Activated CD4-positive, alpha-beta T cell treated with anti-CD3 and anti-CD28 coated beads, Interleukin-2, amount 50 U/mL, for 1 hour (primary cell): ENCODE measurements at places on chromosomes 2 and 18.
A peak's percentile ranks its signal among the peaks of the same experiment; 100 is the strongest.

DNA sequence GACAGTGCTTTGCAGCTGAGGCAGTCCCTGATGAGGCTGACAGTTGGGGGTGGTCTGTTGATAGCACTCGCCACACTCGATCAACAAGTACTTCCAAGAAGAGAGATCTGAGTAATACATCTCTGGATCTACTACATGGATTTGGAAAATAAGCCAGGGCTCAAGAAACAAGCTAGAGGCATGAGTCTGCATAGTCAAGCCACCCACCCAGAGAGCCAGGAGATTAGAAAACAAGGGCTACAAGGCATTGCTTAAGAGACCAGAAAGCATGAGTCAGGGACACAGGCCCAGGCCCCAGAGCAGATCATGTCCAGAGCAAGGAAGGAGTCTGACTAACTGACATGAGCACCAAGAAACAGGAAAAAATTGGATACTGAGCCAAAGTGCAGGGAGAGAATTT is 196.9 kb upstream of the CWC22 start:
- DNase-seq, result no peak

DNA sequence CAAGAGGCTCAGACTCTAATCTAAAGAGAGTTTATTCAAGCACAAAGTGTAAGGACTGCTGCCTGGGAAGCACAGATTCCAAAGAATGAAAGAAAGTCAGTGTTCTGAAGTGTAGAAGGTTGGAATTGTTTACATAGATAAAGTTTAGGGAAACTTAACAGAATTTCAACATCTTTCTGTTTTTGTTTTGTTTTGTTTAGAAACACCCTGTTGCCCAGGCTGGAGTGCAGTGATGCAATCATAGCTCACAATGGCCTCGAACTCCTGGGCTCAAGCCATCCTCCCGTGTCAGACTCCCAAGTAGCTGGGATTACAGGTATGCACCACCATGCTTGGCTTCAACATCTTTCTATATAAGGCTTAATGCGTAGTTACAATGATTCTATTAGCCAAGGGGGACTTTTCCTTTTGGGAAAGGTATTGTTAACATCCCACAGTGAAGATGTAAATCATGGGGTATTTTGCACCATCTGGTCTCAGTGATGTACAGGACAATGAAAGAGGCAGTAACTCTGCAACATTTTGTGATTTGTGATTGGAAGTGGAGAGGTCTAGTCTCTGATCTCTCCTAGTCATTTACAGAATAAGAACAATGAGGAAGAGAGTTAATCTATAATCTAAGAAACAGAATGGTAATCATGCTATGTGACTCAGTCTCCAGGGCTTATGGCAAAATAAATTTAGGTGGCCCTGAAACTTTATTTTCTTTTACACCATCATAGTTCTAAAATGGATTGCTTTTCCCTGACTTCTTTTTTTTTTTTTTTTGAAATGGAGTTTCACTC is 45.6 kb upstream of the MSH6 start:
- DNase-seq, result no peak

DNA sequence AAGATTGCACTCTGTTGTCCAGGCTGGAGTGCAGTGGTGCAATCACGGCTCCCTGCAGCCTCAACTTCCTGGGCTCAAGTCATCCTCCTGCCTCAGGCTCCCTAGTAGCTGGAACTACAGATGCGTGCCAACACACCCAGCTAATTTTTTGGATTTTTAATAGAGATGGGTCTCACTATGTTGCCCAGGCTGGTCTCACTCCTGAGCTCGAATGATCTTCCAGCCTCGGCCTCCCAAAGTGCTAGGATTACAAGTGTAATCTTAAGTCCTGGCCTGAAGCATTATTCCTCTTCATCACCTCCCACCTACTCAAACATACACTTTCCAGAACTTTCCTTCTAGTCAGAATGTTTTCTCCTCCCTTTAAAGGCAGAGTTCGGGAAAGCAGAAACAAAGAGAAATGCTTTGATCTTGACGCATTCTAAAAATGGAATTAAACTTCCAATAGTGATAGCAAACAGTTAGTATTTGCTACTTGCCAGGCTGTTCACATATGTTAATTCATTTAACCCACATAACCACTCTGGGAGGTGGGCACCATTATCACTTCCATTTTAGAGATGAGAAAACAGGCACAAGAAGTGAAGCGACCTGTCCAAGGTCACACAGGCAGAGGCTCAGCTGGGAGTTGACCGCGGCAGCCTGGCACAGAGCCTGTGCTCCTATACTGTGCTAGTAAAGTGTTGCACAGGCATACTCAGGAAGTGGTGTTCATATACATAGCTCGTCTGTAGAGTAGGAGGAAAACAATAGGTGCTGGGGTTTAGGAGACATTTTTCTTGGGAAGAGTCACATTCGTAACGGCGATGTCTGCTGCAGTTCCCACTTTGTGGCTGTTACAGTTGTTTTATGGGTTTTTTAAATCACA is 24.6 kb downstream of the TEX44 start:
- no peak for DNase-seq

DNA sequence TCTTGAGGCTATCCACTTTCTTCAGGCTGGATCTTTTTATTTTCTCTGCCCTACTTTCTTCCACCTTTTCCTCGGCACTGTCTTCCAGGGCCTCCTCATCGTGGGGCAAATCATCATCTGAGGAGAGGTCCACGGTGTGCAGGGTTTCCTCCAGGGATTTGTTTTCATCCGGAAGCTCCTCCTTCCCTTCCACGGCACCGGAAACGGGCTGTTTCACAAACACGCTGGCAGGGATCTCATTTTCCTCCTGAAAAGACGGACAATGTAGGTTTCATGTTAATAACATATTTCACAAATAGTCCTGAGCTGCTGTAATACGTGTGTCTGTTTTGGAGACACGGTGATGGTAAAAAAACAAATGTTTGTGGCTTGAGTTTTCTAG is 10.4 kb downstream of the CAVIN2 start:
- no peak for DNase-seq

GRCh38 chr2:110948027-110948674 is 172.6 kb upstream of the BCL2L11 start:
- DNase-seq, result no peak

- no peak for DNase-seq
Observed at GRCh38 chr2:12809526-12809925, 92.8 kb downstream of the TRIB2 start.

GRCh38 chr18:11304928-11305327 is 155.6 kb upstream of the PIEZO2 start:
- DNase-seq, result no peak

- DNase-seq, result no peak
Observed at GRCh38 chr2:69753659-69754363, 11.9 kb downstream of the ANXA4 start.

GRCh38 chr2:9341337-9341887 is 81.9 kb downstream of the ITGB1BP1 start:
- DNase-seq, result no peak

GRCh38 chr2:205197468-205198139 is 484.7 kb upstream of the NRP2 start:
- peak; percentile 4 for DNase-seq

GRCh38 chr2:190841707-190842505 is 38.7 kb upstream of the GLS start:
- DNase-seq, result no peak

GRCh38 chr2:100703213-100703612 is 116.7 kb upstream of the NPAS2 start:
- DNase-seq, result no peak

GRCh38 chr2:218777276-218777990 is 4.5 kb upstream of the CYP27A1 start:
- no peak for DNase-seq

- no peak for DNase-seq
Observed at GRCh38 chr18:39799006-39799405, 2156.0 kb upstream of the PIK3C3 start.

GRCh38 chr2:122001441-122001874 is 246.0 kb downstream of the TSN start:
- no peak for DNase-seq

- DNase-seq, result no peak
Observed at GRCh38 chr2:145799595-145800108, 1279.7 kb upstream of the ZEB2 start.

DNA sequence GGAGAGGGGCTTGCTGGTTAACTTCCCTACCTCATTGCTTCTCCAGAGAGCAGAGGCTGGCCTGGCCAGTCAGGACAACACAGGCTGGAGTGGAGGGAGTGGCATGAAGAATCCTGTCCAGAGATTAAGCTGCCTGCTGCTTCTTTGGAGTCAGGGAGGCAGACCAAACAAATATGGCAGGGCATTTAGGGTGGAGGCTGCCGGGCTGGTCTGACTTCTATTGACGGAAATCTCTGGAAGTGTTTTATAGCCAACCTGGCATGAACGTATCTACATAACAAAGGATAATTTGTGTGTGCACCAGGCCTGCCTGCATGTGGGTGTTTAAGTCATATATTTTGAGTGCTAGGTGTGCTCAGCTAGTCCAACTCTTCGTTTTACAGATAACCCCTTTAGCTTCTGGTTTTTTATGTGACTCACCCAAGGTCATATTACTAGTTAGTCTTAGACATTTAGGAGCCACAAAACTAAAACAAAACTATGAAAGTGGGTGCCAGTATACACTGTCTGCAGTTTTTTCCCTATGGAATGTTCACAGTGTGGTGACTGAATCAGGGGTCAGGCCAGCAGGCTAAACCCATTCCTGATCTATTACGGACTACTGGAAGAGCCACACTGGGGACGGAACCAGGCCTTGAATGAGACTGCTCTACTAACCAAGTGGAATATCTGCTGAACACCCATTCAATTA is 5.5 kb downstream of the NPC1 start:
- DNase-seq, result no peak

DNA sequence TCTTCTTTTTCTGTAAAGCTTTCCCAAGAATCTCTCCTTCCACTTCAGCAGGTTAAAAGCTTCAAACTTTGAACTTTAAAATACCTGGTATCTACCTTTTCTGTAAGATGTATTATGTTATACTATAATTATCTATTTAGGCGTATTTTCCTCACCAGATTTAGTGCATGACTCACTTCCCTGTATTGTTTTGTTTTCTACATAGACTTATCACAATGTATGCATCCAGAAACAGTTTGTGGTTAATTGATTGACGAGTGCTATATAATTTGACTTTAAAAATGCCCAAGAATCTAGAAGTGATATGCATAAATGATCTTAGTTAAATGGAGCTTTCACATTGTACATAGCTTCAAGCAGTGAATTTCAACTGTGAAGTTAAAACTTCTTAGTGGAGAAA is 473.9 kb upstream of the CDH2 start:
- no peak for DNase-seq

DNA sequence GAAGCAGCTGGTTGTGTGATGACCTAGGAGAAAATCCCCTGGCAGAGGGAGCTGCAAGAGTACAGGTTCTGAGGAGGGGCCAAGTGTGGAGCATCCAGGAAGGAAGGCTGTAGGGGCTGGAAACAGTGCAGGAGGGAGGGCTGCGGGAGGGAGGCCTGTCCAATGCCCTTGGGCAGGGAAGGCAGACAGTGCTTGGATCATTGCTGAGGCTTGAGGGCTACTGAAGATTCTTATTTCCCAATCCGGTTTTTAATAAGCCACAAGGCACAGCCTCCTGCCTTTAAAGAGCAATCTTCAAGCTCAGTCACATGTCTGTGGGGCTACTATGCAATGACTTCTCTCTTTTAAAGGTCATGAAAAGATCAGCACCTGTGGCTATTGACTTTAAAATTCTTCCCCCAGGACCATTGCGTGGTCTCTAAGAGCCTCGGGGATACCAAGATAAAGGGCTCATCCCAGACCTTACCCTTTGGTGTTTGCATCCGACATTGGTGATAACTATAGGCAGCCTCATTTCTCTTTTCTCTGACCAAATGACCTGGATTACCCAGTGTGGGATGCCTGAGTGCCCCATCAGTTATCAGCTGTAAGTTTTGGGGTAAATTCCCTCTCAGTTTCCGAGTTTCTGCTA is 149.6 kb downstream of the DOCK10 start:
- no peak for DNase-seq

GRCh38 chr2:238163481-238164198 is 4.9 kb downstream of the ERFE start:
- DNase-seq, result no peak

GRCh38 chr2:127096280-127096679 is 10.7 kb downstream of the BIN1 start:
- no peak for DNase-seq

DNA sequence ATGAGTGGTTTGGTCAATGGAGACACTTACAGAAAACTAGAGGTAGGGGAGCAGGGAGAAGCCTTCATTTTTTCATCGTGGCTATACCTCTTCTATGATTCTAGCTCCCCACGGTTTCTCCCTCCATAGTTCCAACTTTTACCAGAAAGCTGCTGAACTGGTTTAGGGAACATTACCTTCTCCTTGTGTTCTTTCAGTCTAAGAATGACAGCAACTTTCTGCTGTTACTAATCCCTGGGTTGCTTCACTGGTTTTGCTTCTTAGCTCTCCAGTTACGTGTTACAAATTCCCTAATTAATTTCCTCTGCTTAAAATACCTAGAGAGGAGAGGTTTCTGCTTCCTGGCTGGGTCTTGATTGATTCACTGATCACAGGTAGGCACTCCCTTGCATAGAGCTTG is 499.9 kb downstream of the SLC4A3 start:
- DNase-seq, result no peak

GRCh38 chr2:52112141-52112540 is 1080.2 kb upstream of the NRXN1 start:
- DNase-seq, result no peak

DNA sequence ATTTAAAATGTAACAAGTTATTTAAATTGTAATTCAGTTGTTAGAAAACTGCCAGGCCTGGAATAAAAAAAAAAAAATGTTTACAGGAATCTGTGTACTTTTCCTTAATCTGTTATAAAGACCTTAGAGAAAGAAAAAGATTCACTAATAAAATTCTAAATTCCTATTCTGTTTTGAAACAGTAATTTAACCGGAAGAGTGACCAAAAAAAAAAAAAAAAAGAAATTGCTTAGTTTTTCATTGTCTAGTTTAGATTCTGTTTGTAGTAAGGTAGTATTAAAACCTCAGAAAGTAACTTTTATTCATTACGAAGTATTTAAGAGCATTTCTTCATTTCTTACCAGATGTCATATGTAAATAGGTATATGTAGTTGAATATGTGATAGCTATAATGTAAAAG is 2.5 kb downstream of the REL start:
- no peak for DNase-seq

- no peak for DNase-seq
Observed at GRCh38 chr2:124678043-124678442, 653.0 kb downstream of the CNTNAP5 start.

GRCh38 chr18:36629138-36629530 is 199.7 kb downstream of the TPGS2 start:
- DNase-seq, result no peak

DNA sequence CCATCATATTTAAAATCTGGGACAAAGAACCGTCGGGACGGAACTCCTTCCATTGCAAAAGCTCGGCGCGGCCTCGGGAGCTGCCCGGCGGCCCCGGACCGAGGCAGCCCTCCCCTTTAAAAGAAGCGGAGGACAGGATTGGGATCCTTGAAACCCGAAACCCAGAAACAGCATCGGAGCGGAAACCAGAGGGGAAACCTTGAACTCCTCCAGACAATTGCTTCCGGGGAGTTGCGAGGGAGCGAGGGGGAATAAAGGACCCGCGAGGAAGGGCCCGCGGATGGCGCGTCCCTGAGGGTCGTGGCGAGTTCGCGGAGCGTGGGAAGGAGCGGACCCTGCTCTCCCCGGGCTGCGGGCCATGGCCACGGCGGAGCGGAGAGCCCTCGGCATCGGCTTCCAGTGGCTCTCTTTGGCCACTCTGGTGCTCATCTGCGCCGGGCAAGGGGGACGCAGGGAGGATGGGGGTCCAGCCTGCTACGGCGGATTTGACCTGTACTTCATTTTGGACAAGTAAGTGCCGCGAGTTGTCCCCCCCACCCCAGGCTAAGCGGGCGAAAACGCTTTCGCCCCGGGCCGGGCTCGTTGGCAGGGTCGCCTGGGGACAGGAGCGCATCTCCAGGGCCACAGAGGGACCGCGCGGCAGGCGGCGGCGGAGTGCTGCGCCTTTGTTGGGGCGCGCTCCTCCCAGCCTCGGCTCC is at the start of gene ANTXR1:
ANTXR1 (plus strand) TSS at position 38 of the 698 bp plus-strand sequence; CDS start at position 359, 321 bp downstream.
- peak; percentile 6 for DNase-seq
